Stimulated activated CD8-positive, alpha-beta memory T cell treated with anti-CD3 and anti-CD28 coated beads, Interleukin-7, amount 100 ng/mL, for 24 hours (primary cell): ENCODE measurements at places on chromosomes 3 and 15.

DNA sequence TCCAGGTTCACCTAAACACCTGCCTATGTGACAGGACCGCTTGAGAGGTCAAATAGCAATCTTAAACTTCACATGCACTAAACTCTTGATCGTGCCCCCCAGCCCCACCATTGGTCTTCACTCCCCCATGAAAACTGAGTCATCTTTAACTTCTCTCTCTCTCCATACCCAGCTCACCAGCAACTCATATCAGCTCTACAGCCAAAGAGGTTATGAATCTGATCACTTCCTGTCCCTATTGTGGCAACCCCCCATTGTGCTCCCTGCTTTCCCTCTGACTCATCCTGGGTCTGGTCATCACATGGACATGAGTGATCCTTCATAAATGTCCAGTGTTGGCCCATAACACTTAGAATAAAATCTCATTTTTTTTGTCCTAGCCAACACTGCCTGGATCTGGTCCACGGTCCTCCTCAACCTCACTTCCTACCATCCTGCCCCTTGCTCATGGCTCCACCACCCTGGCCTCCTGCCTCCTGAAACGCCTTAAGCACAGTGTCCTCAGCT, 103.4 kb upstream of the HACD2 start:
- DNase-seq: no peak

DNA sequence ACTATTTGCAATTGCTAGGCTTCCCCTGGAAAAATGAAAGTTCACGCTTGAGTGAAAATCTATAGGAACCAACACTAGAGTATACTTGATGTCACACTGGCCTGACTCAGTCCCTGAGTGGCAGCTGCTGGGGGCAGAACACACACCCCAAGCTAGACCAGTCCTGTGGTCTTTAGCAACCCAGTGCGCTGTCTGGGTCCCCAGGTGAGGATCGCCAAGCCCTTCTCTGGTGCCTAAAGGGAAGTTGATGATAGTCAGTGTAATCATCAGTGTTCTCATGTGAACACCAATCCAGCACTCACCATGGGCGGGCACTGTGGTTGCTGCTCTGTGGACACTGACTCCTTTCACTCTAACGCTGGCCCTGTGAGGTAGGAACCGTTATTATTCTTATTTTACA, 11.2 kb downstream of the ALDH1A3 start:
- no peak for DNase-seq

- DNase-seq: no peak
Observed at GRCh38 chr3:49161808-49162530, 4.2 kb downstream of the CCDC71 start.

- DNase-seq: no peak
Observed at GRCh38 chr3:170360466-170360865, 3.0 kb downstream of the SKIL start.

- DNase-seq: no peak
Observed at GRCh38 chr15:91795235-91795634, 58.3 kb upstream of the SLCO3A1 start.

- DNase-seq: no peak
Observed at GRCh38 chr3:191484461-191484860, 23.5 kb downstream of the PYDC2 start.

GRCh38 chr3:148232389-148232788, 465.3 kb upstream of the AGTR1 start:
- DNase-seq: no peak

- no peak for DNase-seq
Observed at GRCh38 chr3:48077815-48078214, 61.6 kb upstream of the MAP4 start.
